Fibroblast of upper back skin (primary cell): ENCODE measurements at places on chromosomes 1 and 21.

- DNase-seq: no peak
Measured at GRCh38 chr1:100267284-100267683, 1.3 kb downstream of the RTCA start.

DNA sequence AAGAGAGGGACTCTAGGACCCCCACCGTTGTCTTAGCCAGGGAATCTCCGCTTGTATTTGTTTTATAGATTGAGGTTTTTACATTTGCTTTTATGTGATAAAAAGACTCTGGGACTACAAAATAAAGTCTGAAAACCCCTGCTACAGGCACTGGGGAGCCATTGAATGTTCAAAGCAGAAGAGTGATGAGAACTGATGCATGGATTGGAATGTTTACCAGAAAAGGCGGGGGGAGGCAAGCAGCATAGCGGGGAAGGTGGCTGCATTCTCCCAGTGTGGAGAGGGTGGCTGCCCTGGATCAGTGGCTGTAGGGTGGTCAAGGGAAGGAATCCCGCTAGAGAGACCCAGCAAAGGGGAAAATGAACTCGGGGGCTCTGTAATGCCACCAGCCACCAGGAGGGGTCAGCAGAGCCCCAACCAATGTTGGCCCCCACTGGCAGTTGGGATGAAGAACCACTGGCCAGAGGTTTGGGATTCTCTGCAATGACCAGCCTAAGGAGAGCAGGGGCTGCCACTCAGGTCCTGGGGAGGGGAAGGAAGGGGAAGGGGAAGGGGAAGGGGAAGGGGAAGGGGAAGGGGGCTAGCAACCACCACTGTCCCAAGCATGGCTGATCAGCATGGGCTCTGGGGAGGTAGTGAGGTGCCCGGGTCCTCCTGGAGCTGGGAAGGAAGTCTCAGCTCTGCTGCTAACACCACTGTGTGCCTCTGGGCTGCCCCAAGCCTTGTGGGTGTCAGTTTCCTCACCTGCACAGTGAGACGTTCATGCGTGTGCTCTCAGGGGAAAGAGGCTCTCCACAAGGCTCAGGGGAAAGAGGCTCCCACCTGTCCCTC lies 19.2 kb upstream of the PEF1 start:
- DNase-seq: peak; percentile 41

DNA sequence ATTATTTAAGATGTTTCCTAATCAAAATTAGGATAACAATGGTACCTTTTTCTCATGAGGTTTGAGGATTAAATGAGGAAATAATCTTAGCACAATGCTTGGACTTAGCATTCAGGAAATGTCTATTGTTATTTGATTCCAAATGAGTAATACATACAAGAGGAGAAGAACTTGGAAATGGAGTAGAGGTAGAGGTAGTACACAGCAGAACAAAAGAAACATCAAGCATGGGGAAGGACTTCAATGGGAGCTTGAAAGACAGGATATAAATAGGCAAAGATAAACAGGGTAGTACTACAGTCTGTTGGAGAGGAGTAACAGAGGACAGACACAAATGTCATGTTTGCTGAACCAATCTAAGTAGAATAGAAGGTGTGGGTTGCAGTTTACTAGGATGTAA lies 59.5 kb upstream of the RGS2 start:
- DNase-seq: no peak

DNA sequence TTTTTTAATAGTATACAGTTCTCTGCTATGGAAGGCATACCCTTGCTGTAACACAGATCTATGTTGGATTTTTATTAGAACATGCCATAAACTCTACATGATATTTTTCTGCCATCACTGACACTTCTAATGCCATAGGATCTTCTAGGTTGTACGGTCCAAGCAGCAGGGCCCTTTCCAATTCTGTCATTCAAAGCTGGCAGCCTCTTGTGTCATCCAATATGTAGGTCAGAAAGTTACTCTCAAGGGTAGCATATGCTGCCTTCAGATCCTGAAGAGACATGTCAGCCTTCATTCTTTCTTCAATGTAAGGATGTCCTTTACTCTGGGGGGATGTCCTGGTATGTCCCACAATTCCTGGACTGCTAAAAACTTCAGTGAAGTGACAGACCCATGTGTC lies 629.2 kb upstream of the USP24 start:
- no peak for DNase-seq

DNA sequence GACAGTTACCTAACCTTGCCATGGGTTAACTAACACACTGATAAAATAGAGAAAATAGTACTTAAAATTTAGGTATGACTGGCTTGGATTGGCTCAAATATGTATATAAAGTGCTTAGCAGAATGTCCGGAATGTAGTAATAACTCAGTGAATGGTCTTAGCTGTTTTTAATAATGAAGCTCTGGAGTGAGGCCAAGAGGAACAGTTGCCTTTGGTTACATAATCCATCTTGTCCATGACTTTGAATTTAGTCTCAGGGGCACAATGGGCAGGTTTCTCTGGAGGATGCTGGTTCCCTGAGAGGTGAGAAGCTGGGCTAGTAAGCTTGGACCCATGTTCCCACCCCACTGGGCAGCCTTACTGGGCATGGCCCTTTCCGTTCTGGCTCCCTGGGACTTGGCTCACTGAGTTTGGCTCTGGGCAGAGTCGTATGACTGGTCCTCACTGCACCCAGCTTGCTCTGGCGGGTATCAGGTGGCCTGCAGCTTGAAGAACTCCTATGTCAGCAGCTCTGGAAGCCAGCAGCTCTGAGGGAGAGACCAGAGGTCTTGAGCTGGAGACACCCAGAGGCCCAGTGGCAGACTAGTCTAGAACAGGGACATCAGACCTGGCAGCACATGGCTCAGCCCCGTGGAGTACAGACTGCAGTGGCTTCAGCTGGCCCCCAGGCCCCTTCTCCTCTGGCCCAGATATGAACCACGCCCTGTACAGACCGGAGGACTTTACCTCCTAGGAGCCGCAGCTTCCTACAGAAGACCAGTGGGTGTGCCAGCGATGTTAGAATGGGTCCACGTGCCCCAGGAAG lies 40.4 kb downstream of the TENT5C start:
- peak; percentile 79 for DNase-seq

- no peak for DNase-seq
Measured at GRCh38 chr21:36156815-36157670, at the start of gene DOP1B. TSS of gene DOP1B (plus strand) at chr21:36156824. CDS start at chr21:36164734, 7,910 bp downstream.

- no peak for DNase-seq
Measured at GRCh38 chr1:40350391-40350790, 23.1 kb upstream of the SMAP2 start.

GRCh38 chr21:33762803-33763581 lies 120.7 kb downstream of the ITSN1 start:
- DNase-seq: peak; percentile 49

DNA sequence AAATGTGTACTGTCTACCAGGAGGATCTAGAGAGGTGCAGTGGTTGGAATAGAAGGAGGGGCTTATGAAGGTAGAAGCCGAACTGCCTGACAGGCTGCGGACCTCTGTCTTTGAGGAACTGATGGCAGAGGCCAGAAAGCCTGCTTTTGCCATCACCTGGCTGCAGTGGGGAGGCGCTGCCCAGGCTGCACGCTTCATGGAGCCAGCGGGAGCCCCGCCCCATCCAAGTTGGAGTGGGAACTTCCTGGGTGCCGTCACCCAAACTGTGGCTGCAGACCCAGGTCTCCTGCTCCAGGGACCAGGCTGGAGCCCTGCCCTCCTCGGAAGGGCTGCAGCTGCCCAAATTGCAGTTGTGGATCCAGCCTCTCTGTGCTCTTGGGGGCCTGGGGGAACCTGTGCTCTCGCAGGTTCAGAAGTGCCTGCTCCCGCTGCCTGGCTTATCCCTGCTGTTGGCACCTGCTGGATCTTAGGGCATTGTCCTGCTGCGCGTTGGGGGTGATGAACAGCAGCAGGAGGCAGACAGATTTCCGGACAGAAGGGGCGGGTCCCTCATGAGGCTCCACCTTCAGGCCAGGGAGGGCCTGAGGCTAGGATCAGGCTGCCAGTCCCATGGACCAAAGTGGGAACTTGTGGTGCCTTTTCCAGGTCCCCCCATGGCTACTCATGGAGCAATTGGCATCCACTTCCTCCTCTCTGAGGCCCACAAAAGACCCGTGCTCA lies 118.0 kb upstream of the PLPPR4 start:
- no peak for DNase-seq

GRCh38 chr1:47393141-47393540 lies 22.9 kb upstream of the FOXE3 start:
- no peak for DNase-seq

DNA sequence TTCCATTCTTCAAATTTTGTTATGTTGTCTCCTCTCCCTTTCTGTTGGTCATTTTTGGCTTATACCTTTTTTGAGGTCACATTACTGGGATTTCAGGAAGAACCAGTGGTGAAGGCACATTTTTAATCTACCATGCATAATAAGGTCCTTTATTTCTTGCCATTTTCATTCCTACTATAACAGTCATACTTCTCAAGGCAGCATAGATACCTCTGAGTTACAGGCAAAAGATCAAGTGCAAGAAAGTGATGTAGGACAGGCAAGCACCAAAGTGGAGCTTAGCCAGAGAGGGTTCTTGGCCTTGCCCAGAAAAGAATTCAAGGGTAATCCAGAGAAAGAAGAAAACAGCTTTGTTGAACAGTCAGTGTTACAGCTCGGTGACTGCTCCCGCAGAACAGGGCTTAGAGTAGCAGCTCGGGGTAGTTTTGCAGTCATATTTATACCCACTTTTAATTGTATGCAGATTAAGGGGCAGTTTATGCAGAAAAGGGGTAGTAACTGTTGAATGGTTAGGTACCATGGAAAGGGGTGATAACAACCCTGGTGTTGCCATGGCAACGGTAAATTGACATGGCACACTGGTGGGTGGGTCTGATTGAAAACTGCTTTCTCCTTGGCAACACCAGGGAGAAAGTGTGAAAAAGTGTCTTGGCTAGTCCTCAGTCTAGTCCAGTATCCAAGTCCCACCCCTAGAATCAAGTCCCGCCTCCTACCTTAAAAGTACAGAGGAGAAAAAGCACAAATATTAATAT lies 39.6 kb upstream of the DOCK7 start:
- peak; percentile 17 for DNase-seq

GRCh38 chr21:36992671-36993070 lies 13.8 kb upstream of the RIPPLY3 start:
- DNase-seq: no peak

- DNase-seq: peak; percentile 34
Measured at GRCh38 chr1:231724876-231725647, 98.5 kb downstream of the DISC1 start.

DNA sequence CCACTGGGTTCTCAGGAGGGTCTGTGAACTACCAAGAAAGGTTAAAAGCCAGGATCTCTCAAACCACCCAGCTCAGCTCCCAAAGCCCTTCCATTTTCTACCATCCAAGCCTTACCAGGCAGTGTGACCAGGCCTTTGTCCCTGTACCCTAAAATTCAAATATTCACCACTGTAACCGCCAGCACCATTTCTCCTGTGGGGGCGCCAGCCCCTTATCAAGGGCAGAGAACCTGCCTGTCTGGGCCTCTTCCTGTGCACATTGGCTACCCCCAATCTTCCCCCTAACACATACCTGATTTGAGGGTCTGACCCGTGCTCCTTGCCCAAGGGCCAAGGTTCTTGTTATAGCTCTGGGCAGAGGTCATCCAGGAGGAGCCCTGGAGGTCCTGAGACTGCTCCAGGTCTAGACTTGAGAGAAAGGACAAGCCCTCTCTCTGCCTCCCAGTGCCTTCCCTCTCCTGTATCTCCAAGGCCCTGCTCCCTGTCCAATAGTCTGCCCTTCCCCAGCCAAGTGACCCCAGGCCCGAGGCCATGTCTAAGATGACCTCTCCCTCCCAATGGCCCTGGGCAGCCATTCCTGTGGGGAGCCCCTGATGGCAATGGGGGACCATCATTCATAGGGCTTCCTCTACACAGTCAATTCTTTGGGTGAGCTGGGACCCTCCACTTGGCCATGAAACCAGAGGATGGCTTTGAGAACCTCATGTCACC lies 78.5 kb downstream of the FHAD1 start:
- no peak for DNase-seq

DNA sequence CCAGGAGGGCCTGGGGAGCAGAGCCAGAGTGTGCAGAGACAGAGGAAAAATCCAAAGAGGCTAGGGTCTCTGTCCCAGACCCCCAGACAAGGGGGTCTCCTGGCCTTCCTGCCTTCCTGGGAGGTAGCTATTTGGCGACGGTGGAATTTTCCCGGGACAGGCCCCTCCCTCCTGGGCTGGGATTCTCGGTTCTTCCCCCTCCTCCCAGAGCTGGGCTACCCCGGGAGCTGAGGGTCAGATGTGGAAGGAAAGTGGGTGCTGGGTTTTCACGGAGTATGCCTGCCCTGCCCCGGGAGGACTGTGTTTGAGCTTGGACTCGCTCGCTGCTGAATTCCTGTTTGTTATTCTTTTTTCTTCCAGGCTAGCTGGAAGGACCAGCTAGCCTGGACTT lies 759 bp downstream of the AMPD2 start:
- peak; percentile 74 for DNase-seq

- no peak for DNase-seq
Measured at GRCh38 chr1:85397490-85398032, 67.4 kb downstream of the DDAH1 start.

DNA sequence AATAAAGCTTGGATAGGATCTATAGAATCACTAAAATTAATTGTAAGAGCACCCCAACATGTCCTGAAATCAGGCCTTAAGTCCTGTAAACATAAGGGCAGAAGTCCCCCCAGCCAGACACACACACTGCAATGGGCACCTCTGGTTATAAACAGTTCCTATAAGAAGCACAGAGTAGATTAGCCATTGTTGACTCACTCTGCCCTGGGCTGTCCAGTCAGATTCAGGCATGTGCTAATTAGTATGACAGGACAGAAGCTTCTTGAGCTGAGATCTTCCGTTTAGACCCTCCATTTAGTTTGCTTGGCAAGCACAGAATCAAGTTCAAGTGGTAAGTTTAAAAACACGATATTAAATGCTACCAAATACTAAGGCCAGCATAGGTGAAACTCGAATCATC lies 11.8 kb upstream of the DENND1B start:
- DNase-seq: peak; percentile 29

DNA sequence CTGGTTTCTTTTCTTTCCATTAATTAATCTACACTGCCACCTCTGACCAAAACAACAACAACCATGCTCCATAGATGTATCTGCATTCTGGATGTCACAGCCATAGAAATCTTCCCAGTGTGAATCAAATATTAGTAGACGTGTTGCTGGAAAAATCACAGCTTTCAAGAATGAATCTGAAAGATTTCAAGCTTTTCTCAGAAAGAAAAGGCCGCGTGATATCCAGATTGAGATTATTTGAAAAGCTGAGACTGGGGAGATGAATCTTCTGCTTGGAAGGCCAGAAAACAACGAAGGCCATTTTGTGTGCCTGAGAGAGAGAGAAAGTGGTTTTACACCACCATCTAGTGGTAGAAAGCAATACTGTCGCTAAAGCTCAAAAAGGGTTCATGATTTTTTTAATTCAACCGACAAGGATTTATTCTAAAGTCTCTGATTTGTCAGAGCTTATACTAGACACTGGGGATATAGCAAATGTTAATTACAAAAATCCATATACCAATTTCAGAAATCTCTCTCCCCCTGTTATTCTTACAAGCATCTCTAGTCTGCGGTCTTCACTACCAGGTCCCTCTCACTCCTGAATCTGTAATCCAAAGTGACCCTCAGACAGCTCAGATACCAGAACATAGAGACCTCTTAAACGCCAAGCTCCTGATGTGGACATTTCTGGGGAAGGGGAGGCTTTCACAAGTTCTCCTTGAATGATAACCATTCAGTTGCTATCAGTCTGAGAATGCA lies 87.5 kb upstream of the SGIP1 start:
- DNase-seq: peak; percentile 73
